ENCODE measurements at places on chromosomes 11 and 22. TPM values are rescaled to one million over a fixed set of nuclear protein-coding genes. Genes with fewer than 3 reads are reported as not detected.

H19 gene
- total RNA-seq = 1,787 TPM

RIMBP3B gene
- total RNA-seq = not detected

ARHGAP32 gene
- 21.3 TPM for total RNA-seq

MUC5B gene
- total RNA-seq = not detected

ACTN3 gene
- not detected for total RNA-seq

CHRM4 gene
- total RNA-seq = 0.29 TPM

OR10A3 gene
- total RNA-seq = not detected

CCDC34 gene
- 3.1 TPM for total RNA-seq

TPBGL gene
- total RNA-seq = 0.36 TPM

BARX2 gene
- not detected for total RNA-seq

PLA2G3 gene
- total RNA-seq = not detected

SEPTIN3 gene
- total RNA-seq = 0.68 TPM

NLRP6 gene
- total RNA-seq = 0.66 TPM

CADM1 gene
- 7.6 TPM for total RNA-seq

SERPING1 gene
- total RNA-seq = 723 TPM

ATM gene
- total RNA-seq = 66.3 TPM

GRM5 gene
- total RNA-seq = 4.3 TPM

TREH gene
- total RNA-seq = not detected

LMO2 gene
- 25.5 TPM for total RNA-seq

TRIM48 gene
- total RNA-seq = not detected

BTG4 gene
- total RNA-seq = not detected

OR51B2 gene
- not detected for total RNA-seq

SLC16A8 gene
- not detected for total RNA-seq

TYR gene
- total RNA-seq = not detected

TUB gene
- 12.9 TPM for total RNA-seq

OR2AG2 gene
- total RNA-seq = 0.10 TPM

CDC42EP1 gene
- total RNA-seq = 76.3 TPM
